ENCODE measurements at places on chromosomes 11 and 22.

DNA sequence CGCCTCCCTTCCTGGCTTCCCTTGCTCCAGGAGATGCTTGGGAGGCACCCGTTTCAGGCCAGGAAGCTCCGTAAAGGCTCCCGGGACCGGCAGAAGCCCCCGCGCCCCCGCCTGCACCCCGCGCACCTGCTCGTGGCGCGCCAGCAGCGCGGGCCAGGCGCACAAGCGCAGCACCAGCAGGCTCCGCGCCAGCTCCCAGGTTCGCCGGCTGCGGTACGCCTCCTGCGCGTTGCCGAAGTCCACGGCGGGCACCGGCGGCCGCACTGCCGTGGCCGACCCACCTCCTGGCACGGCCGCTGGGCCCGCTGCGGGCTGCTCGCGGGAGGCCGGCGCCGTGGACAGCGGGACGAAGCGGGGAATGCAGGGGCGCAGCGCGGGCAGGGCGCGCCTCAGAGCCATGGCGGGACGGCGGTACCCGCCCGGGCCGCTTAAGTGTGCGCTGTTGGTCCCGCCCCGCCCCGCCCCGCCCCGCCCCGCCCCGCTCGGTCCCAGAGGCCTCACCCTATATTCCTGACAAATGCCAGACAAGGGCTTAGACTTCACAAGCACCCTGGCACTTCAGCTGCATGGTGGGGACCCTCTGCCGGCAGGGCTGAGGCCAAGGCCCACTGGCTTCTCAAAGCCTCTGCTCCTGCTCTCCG is at the start of gene PRODH:
Gene PRODH, minus strand, starts transcription at position 405 of the 641 bp plus-strand sequence. Its CDS starts 6 bp downstream, at position 399.
- no peak for DNase-seq

- DNase-seq: no peak
These were observed 14.3 kb downstream of the MOV10L1 start for GRCh38 chr22:50104141-50104544.

- no peak for DNase-seq
These were observed 241.3 kb upstream of the ZC3H12C start for GRCh38 chr11:109851780-109852390.

DNA sequence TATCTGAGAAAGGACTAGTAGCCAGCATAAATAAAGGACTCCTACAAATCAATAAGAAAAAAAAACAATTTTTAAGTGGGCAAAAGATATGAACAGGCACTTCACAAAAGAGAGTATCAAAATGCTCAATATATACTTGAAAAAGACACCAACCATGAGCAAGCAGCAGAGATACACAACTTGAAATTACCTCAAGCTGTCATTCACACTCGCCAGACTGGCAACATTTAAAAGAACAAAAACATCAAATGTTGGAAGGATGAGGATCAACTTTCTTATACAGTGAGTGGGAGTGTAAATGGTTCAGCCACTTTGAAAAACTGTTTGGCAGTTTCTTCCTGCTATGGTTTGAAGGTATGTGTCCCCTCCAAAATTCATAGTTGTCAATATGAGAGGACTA is 23.9 kb upstream of the ELFN2 start:
- no peak for DNase-seq

DNA sequence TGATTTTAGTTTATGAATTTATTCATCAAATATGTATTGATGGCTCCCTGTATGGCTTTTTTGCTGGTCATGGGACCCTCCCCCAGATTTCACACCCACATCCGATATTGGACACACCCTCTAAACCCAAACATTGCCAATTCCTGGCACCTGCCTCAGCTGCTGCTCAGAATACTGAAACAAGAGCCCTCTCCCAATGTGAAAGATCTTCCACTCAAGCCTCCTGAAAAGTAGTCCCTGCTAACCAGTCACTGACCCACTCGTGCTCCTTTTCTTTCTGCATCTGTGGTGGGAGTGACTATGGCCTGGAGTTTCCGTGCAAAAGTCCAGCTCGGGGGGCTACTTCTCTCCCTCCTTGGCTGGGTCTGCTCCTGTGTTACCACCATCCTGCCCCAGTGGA is at the start of gene CLDN25:
Gene CLDN25, plus strand, starts transcription at position 301 of the 400 bp plus-strand sequence. Its CDS starts 0 bp downstream, at position 301.
- no peak for DNase-seq

GRCh38 chr11:133343951-133344350 is 188.3 kb downstream of the OPCML start:
- DNase-seq: no peak

DNA sequence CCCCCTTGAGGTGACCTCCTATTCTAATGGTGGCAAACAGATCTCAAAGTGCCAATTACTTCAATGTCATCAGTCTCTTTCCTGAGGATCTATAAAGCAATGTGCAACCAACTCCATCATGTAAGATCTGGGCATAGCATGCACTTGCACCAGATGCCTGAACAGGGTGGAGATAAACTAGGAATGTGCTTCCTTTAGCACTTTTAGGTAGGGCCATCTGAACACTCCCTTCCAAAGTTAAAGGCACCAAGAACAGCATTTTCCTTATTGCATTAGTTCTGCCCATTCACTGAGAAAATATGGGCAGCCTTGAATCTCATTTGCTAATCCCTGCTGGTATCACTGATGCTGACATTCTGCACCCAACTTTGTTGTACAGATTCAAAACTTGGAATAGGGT is 112.0 kb downstream of the SGSM3 start:
- DNase-seq: no peak

GRCh38 chr11:34505874-34506273 is 7.7 kb downstream of the ELF5 start:
- DNase-seq: no peak

- no peak for DNase-seq
These were observed 13.2 kb upstream of the HEPHL1 start for GRCh38 chr11:94007906-94008305.

DNA sequence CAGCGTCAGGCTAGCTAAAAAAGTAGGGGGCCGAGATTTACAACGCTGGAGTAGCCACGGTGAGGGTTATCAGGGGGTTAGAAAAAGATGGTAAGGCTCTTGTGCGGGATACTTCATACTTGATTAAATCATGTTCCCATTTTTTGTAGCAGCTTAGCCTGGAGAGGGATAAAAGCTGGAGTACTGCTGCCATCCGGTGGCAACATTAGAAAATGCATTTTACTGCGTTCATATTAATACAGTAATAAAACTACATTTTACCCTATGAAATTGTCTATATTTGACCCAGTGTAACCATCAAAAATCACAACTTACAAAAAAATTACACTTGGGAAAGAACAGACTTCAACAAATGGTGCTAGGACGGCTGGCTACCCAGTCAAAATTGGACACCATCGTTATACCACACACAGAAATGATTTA is 17.3 kb downstream of the RPUSD4 start:
- DNase-seq: no peak

- DNase-seq: no peak
These were observed 64.4 kb downstream of the INSC start for GRCh38 chr11:15179167-15179566.

- no peak for DNase-seq
These were observed 93.8 kb upstream of the LMO1 start for GRCh38 chr11:8357505-8357888.

DNA sequence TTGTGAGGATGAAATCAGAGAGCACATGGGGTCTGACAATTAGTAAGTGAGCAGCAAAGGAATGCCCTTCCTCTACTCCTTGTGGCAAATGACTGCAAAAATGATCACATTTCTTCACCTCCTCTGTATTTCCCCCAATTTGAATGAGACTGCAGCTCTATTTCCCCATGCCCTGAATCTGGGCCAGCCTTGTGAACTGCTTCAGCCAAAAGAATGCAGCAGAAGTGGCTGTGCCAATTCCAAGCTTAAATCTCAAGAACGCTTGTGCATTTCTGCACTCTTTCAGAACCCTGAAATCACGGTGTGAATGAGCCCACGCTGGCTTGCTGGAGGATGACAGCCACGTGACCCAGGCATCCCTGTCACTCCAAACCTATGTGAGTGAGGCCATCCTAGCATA is 9.9 kb downstream of the SLC43A3 start:
- no peak for DNase-seq

DNA sequence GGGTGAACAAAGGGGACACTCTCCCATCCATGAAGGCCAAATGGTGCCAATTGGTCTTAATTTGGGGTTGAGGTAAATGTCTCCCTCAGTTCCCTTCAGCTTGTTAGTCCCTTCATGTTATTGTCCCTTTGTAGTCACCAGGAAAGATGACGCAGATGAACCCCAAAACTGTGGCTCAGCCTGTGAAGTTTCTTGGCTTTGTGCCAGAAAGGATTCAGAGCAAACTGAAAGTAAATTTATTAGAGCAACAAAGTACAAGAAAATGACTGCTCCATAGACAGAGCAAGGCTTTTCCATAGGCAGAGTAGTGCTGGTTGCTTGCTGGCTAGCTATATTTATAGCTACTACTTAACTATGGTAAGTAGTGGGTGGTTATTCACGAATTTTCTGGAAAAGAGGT is 16.7 kb downstream of the OR4C3 start:
- no peak for DNase-seq

DNA sequence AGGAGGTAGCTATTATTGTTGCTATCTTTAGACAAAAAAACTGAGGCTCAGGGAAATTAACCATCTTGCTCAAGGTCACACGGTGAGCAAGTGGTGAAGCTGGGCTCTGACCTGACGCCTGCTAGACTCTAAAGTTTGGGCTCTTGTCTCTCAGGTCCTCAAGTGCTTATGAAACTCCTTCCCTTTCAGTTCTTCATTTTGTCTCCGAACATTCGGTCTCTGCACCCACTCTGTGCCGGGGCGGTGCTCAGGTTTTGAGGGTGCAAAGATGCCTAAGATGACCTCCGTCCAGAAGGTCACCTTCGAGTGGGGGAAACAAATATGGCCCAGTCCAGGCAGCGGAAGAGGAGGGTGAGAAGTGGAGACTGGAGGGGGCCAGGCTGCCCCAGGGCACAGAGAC is 16.0 kb downstream of the OVOL1 start:
- no peak for DNase-seq

DNA sequence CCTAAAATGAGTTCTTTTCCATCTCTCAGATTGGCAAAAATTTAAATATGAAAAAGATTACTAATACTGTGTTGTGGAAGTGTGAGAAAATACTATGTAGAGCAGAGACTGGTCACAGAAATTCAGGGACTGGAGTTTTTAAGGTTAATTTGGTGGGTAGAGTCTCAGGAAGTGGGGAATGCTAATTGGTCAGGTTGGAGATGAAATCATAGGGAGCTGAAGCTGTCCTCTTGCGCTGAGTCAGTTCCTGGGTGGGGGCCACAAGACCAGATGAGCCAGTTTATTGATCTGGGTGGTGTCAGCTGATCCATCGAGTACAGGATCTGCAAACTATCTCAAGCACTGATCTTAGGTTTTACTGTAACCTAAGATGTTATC is 29.4 kb upstream of the TMEM86A start:
- no peak for DNase-seq

GRCh38 chr22:29539105-29539504 is 14.5 kb downstream of the THOC5 start:
- DNase-seq: no peak

DNA sequence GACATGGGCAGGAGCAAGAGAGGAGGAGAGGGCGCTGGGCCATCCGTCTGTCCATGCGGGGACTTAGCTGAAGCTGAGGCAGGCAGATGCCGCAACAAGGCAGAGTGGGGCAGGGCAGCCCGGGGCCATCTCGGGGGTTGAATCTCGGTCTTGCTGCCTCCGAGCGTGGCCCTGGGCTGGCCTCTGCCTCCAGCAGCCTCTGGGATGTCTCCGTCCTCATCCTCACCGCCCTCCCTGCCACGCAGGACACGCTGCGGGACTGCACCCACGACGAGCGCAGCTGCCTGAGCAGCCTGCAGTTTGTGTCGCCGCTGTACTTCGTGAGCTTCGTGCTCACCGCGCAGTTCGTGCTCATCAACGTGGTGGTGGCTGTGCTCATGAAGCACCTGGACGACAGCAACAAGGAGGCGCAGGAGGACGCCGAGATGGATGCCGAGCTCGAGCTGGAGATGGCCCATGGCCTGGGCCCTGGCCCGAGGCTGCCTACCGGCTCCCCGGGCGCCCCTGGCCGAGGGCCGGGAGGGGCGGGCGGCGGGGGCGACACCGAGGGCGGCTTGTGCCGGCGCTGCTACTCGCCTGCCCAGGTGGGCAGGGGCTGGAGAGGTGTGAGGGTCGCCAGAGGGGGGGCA is 108.4 kb downstream of the CACNA1I start:
- no peak for DNase-seq

DNA sequence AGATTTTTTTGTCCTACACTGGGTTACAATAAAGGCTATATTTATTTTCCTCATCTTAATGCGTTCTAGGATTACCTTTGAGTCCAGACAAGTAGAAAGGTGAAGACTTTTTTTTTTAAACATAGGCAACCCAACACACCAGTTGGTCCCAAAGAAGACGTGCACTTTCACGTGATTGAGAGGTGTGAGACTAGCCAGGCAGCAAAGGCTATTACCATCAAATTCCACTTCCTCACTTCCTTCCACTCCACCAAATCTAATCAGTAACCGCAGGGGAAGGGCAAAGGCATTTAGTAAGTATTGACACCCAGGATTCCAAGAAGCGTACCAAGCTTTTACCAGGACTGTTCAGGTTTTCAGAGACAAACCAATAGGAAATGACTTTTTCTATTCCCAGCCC is 109.3 kb downstream of the APIP start:
- DNase-seq: no peak

DNA sequence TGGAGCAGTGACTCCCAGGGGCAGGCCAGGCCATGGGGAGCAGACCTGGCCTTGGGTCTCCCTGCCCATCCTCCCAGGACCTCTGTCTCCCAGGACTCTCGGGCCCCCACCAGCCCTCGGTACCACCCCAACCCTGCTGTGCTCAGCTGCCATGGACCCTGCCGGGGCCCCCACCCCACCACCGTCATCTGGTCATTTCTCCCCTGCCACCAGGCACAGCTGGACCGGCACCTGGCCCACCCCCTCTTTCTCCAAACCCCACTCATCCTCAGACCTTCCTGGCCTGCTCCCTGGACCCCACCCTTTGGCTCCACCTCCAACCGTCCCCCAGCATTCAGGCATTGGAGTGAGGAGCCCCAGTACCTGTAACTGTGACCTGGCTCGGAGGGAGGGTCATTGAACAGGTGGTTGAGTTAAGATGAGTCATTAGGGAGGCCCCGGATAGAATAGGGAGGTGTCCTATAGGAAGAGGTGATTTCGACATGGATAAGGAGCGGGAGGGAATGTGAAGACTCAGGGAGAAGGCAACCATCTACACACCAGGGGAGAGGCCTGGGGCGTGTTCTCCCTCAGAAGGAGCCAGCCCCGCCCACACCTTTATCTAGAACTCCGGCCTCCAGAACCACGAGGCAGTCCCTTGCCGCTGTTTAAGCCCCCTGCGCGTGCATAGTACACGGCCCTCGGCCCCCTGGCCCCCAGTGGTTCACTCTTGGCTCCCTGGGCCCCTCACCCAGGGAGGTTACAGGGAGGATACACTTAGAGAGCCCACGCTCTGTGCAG is 1395.9 kb downstream of the BRD1 start:
- DNase-seq: no peak

DNA sequence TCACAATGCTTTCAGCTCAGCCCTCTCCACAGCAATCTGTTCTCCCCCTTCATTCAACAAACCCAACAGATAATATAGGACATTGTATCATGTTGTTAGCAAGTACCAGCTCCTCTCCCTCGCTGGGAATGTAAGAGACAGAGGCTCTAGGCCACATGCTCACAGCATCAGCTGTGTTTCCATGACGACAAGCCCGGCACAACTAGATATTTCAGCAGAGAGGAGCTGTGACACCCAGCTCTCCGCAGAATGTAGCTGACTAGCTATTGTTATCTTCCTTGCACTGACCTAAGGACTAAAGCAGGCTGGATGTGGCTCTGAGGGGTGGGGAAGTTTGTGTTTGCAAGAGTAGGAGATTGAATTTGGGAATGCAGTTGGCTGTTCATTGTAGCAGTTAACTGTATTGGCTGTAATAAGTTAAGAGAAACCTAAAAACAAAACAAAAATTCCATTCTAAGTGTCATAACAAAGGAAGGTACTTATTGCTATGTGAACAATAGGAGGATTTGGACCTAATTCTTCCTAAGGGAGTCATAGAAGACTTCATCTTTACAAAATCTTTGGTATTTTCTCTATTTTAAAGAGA is 28.0 kb upstream of the RRAS2 start:
- DNase-seq: no peak

Data from activated CD4-positive, alpha-beta T cell treated with anti-CD3 and anti-CD28 coated beads, Interleukin-2, amount 50 U/mL, for 24 hours (primary cell).